ENCODE measurements at places on chromosomes 1 and 21.

DNA sequence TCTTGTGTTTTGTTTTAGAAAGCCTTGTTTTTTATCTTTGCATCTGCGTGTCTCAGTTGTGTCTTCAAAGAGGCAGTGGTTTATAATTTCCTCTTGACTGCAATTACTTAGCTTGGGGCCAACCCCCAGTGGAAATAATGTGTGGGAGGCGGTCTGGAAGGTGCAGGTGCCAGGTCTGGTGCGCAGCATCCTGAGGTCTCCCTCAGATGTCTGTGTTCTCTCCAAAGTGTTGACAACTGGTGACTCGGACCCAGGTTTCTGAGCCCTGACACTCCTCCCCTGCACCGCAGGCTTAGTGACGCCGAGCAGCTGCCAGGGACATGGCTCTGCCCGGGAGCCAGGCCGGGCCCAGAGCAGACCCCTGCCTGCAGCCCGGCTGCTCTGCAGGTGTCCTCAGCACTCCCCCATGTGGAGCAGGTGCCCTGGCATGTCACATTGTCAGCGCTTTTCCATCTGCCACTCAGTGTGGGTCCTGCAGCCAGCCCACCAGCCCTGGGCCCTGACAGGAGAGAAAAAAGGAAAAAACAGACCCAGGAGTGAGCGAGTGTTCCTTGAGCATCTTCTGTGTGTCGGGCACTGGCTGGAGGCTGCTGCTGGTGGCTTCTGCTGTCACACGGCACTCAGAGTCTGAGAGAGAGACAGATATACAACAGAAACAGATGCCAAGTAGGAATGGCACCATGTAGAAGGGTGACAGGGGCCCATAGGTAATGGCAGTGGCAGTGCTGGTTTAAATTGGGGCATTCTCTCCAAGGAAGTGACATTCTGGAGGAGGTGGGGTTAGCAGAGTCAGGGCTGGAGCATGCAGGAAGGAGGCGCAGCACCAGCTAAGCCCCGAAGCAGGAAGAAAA, 24.8 kb upstream of the SELENON start:
- DNase-seq = no peak

- no peak for DNase-seq
Observed at GRCh38 chr1:76867342-76868130, at the start of gene ST6GALNAC5. Gene ST6GALNAC5 (plus strand): TSS chr1:76867480.

DNA sequence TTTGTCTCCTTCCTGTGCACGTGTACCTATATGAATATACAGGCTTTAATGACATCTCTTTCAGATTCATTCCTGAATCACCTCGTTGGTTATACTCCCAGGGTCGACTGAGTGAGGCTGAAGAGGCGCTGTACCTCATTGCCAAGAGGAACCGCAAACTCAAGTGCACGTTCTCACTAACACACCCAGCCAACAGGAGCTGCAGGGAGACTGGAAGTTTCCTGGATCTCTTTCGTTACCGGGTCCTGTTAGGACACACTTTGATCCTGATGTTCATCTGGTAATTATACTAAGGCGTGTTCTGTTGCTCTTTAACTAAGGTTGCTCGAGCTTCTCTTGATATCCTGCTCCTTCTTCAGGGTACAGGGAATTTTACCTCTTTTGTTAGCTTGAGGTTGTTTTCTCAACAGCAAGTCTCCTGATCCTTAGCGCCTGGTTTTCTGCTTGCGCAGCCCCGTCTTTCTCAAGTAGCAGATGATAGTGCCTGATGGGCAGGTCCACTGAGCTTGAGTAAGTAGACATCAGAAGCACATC, 55.1 kb downstream of the SLC22A15 start:
- DNase-seq = peak; percentile 58

DNA sequence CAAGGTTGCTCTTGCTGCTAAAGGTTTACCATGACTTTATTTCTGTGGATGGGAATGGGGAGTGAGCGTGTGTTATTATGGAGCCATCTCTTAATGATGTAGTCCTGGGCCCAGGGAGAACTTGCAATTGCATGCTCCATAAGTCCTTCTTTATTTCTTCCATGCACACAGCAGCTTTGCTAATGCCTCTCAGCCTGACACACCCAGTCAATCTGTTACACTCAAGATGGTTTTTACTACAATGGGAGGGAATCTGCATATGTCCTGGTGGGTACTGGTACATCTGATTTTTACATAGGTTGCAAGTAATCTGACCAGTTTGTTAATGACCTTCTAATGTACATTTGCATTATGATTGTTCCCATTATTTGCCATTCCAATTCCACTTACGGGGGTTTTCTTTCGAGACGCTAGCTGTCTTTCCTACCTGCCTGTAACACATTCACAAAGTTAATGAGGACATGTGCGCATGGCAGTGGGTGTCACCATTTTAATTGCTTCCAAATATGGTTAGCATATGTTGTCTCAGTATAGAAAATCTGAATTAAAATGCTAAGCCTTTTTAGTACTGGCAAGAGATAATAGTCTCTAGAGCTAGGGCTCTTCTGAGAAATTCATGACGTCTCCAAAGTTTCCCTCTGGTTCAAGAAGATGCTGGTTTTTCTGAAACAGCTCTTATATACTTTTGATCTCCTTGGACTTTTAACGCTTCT, 188.2 kb downstream of the GRIK1 start:
- no peak for DNase-seq

DNA sequence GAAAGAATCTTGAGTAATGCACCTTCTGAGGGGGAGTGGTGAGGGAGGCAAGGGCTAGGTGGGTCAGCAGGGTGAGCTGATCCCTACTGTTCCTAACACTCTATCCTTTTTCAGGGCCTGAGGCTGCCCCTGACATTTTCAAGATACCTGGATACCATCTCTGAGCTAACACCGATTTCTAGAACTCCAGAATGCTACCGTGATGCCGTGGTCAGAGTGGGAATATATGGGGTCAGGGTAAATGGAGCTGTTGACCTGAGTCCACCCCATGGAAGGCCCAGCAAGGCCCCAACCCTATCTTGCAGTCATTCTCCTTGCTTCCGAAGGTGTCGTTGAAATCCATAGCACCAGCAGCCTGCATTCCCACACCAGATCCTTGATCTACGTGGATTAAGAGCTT, 18.0 kb upstream of the PTPRF start:
- no peak for DNase-seq

- DNase-seq = no peak
Observed at GRCh38 chr1:40880813-40881549, 18.8 kb upstream of the CITED4 start.

GRCh38 chr1:219434285-219434922, 178.5 kb downstream of the ZC3H11B start:
- DNase-seq = no peak

GRCh38 chr1:244675167-244675566, 22.2 kb downstream of the DESI2 start:
- DNase-seq = no peak

GRCh38 chr1:41631154-41631553, 146.7 kb upstream of the EDN2 start:
- no peak for DNase-seq

GRCh38 chr1:178537382-178538090, 24.6 kb downstream of the TEX35 start:
- no peak for DNase-seq

DNA sequence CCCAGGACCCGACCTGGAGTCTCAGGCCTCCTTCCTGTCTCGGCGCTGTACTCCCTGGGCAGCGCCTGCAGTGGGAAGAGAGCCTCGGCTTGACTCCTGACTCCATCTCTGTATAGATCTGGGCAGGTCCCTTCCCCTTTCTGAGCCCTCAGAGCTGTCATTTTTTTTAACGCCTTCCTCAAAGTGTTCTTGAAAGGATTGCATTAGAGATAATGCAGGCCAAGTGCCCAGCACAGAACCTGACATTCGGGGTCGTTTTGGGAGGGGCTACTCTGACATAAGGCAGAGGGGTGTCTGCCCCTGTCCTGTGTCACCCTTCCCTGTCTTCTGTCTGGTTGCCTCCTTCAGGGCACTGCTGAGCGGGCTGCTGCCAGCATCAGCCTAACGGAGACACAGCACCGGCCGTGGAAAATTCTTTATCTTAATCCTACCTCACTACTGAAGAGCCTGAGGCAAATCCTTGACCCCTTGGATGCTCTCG, 271.6 kb downstream of the TRABD2B start:
- DNase-seq = no peak

- DNase-seq = no peak
Observed at GRCh38 chr1:183911285-183911684, 106.4 kb downstream of the RGL1 start.

DNA sequence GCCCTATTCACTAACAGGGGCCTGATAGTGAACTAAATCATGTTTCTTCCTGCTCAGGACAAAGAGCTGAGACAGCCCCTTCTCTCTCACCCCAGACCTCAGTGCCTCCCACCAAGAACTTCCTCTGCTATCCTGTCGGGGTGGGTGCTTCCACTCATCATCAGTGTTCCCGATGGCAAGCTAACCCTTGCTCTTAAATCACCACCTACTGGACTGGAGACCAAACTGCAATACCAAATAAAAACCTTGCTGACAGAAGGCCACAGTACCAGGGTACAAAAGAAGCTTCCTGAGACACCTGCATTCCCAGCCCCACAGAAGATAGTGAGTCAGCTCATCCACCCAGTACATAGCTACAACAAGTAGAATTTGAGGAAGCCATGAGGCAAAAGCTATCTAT, 799.5 kb downstream of the LTN1 start:
- no peak for DNase-seq

DNA sequence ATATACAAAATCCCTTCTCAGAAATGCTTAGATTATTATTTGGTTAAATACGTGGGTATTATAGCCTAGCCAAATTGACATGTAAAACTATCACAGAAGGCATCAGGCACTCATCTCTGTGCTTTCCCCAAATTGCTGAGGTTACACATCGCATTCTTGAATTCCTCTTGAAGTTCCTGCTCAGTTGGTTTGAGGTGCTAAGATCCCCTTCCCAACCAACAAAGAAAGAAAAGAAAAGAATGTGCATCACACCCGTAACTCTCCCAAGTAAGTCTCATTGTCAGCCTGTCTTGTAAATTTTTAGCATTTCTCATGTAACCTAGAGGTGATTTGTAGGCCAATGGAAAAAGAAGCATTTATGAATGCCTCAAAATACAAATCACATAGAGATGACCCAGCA, 539.2 kb upstream of the PRMT6 start:
- DNase-seq = no peak

DNA sequence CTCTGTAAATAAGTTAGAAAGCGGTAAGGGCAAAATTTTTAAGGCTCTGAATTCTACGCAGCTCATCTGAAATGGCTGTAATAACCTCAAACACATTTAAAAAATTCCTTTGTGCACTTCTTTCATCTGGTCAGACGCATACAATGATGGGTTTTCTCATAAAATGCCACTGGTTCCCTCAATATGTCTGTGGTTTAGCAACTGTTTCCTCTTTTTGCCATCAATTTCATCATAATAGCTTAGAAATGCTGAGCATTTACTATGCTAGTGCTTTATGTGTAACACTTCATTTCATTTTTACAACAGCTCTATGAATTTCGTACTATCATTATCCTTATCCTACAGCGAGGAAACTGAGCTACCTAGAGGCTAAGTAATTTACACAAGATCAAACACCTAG, 35.3 kb upstream of the DMRTA2 start:
- no peak for DNase-seq

GRCh38 chr1:189866606-189867005, 611.1 kb downstream of the BRINP3 start:
- DNase-seq = no peak

DNA sequence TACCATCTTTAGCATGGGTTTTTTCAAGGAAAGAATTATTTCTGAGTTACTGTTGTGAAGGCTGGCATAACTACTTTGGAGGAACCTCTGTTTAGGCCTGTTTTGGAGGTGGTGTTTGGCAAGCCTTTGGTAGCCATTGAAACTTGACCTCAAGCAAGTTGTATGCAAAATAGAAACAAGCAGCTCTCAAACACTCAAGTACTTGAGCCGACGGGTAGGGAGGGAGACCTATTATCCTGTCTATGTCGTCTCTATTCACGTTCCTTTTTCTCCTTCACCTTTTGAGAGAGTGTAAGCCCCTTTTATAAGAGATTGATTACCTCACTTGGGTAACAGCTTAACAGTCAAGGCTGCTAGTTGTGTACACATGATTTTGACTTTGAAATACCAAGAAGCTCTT, 878.3 kb upstream of the CXADR start:
- no peak for DNase-seq

DNA sequence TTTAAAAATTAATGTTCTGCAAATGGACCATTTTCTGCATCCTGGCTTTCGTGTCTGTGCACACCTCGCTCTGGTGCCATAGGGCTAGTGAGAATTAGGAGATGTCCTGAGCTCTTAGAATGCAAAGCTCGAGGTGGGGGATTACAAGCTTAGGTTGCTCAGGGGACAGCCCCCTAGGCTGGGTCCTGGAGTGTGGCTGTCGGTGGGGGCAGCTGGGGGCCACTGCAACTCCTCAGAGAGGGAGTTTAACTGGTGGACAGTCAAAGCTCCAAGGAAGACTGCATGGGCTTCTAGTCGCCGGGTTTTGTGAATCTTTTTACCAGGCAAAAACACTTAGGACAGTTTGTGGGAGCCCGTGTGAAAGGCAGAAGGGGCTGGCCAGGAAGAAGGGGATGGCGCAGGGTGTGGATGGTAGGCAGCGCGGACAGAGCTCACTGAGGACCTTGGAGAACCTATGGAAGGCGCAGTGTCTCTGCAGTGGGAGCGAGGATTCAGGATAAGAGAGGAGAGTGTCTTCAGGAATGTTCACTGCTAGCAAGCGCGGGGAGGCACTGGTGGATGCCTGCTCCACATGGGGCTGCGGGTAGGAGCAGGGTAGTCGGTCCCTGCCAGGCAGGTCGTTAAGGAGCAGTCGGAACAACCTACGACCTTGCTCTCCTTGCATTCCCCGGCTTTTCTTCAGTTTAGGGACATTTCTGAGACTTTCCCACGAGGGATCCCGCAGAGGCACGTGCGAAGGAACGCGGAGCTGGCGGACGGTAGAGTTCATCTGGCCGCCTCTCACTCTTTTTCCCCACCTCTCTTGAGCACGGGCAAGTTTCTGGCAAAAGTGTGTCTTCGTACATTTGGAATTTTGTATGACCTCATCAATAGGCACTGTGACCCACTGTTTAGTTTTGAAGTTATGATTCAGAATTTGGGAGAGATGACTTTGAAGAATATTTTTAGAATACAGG, 12.9 kb upstream of the KCNE1 start:
- DNase-seq = no peak

DNA sequence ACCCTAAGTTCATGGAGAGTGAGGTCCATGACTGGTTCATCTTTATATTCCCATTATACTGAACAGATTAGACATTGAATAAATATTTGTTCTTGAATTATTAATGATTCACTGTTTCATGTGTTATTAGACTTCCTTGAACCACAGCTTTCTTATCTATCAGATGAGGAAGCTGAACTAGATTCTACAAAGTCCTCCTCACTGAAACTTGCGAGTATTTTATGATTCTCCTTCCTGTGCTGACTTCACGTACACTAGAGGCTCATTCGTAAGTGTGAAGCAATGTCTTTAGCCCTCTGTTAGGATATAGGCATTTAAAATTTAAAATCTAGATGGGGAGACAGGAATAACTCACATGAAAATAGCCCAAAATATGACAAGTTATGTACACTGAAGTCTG, 95.6 kb upstream of the IRF2BP2 start:
- DNase-seq = no peak
